Activated CD4-positive, alpha-beta T cell treated with anti-CD3 and anti-CD28 coated beads, Interleukin-2, amount 10 ng/mL, durations not matched to agents 7 days and 5 days (primary cell): ENCODE measurements at places on chromosomes 13 and 19.

DNA sequence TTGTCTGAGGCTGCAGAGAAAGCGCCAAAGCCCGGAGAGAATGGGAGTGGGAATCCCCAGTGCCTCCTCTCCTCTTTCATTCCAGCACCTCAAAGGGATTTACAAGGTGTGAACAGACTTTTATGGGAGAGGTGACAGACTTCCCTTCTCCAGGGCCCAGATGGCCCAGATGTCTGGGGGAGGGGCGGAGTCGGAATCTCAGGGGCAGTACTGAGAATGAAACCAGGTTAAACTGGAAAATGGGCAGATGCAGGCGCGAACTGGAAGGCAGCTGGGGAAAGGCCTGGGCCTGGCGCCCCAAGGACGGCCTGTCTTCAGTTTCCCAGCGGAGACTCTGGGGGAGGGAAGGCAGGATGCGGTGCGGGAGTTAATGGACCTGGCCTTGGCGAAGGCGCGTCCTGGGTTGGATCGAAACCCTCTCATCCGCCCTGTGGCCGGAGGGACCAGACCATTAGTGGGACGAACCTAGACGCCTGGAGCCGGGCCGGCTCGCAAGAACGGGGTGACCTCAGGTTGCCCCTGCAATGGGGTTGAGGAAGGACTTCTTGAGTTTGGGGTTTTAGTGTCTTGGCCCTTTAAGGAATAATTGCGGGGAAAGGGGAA is 592 bp upstream of the TRIP10 start:
- DNase-seq = peak; percentile 35

- no peak for DNase-seq
These were observed 365.1 kb downstream of the SLC7A1 start for GRCh38 chr13:29230299-29230845.

DNA sequence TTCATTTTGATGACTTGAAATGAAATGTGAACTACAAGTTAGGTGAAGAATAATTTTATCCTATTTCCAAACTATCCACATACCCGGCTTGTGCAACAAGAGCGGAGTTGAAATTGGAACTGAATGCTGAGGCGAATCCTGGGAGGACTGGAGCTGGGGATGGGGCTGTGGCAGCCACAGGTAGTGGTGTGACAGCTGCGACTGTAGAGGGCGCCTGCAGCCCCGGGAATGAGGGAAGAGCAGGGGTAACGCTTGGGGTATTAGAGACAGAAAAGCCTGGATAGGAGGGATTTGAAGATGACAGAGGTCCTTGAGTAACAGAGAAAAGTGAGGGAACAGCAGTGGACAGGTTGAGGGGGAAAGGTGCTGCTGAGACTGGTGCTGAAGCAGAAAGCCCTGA is 22.0 kb upstream of the STOML3 start:
- DNase-seq = no peak

DNA sequence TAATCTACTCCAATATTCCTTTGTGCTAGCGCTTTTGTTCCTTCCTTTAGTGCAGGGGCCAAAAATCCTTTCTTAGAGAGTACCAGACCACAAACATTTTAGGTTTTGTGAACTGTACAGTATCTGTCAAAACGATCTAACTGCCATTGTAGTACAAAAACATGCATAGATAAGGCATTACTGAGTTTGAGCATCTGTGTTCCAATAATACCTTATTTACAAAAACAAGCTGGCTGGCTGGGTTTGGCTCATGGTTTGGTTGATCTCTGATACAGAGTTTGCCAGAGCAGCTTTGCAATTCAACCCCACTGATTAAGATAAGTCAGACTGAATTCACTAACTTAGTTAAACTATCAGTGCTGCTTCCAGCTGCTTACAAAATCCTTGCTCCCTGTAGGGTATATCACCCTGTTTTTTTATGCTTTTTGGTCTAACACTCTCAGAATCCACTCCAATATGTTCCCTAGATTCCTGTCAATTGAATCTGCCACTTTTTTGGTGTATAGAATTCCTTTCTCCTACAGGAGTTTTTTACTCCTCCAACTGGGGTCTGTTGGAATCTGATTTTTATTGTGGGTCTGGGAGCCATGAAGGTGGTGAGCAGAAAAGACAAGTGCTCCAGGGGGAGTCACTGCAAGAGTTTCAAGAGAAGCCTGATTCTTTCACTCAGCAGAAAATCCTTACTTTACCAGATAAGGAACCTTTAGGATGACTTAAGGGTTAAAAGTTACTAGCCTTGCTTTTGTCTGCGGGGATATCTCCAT is 1399.4 kb downstream of the EFNB2 start:
- no peak for DNase-seq

DNA sequence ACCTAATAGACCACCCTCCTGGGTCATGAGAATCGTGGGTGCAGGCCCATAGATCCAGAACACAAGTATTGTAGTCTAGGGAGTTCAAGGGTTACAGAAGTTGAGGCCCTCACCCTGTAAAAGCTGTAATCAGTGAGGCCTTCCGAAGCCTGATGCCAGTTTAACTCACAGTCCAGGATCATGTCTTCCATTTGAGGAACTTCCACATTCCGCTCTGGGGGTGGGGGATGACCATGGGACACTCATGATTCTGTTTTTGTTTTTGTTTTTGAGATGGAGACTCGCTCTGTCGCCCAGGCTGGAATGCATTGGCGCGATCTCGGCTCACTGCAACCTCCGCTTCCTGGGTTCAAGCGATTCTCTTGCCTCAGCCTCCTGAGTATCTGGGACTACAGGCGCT is 1.7 kb upstream of the RASIP1 start:
- no peak for DNase-seq
